ENCODE measurements at places on chromosomes 7 and 10.
A peak's percentile ranks its signal among the peaks of the same experiment; 100 is the strongest.

DNA sequence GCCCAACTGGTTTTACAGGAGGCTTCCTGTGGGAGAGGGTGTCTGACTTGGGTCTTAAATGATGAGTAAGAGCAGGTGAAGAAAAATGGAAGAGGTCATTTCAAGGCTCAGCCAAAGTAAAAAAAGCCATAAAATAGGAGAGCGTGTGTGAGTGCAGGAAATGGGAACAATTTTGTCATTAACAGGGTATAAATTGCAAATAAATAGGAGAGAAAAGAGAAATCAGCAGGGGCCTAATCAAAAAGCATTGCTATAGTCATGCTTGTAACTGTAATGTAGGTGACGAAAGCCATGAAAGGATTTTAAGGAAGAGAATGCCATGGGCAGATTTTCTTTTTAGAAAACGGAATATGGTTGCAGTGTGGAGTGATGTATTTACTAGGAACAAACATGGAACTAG lies 15.7 kb upstream of the SEMA3A start:
- no peak for DNase-seq
- H3K27me3 ChIP-seq, result no peaks in the 10 kb centered on the region
- no peaks in the 10 kb centered on the region for H3K36me3 ChIP-seq
- no peak overlapping the region for H3K27ac ChIP-seq

DNA sequence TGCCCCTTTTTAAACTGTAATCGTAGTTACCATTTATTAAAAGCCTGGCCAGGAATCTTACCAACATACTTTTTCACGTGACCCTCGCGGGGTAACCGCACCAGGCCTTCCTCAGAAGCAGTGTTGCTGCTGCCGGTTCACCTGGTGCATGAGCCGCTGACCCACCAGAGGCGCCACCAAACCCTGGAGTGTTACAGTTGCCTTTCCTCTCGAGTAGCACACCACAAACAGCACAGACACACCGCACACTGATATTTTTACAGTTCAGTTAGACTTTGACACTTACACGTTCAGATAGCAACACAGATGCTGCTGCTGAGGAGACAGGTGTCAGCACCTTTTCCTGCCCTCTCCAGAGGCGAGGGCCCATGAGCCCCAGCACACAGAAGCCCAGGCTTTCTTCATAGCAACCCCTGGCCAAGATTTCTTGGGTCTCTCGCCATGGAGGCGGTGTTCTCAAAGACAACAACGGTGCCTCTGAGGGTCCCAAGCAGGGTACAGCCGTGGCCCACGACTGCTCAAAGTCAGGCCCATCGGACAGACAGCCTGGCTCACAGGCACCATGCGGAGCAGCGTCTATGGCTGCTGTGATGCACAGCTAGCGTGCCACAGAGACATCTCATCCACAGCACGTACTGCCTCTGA lies 123.1 kb downstream of the DIP2C start:
- H3K4me3 ChIP-seq, result no peak overlapping the region
- H3K4me1 ChIP-seq, result no peaks in the 10 kb centered on the region
- H3K36me3 ChIP-seq, result no peaks in the 10 kb centered on the region
- H3K27ac ChIP-seq, result no peak overlapping the region

DNA sequence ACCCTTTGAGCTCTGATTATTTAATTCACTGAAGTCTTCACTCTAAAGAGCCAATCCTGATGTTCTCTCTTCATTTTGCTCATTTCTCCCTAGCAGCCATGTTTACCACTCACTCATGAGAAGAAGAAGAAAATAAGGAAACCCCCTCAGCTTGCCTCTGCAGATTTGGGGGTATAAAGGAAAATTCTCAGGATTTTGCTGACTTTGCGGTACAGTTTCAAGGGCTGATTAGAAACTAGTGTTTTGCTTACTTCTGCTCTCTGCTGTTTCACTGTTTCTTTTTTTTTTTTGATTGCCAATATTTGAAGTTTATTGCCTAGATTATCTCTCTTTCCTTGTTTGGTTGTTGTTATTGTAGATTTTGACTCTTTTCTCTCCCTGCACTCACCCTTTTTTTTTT lies 23.4 kb downstream of the PCBD1 start:
- H3K36me3 ChIP-seq, result peaks cover 7% of the 10 kb centered on the region
- H3K4me1 ChIP-seq, result peaks cover 6% of the 10 kb centered on the region
- no peak overlapping the region for H3K4me3 ChIP-seq
- H3K27ac ChIP-seq, result no peak overlapping the region
- DNase-seq, result no peak

DNA sequence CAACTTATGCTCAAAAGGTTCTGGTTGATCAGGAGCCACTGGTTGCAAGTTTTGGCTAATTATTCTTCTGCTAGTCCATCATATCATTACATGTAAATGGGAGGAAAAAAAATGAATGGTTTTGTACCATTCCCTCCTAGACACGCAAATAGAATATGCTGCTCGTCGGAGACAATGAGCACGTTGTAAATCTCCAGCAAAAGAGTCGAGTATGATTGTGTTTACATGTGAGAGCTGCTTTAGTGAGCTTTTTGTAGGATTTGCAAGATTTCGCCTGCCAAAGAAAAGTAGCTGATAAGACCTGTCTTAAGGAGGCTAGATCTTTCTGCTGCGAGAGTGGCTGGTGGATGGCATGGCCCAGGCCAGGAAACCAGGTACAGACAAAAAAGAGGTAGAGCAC lies 109.0 kb downstream of the ZMYND11 start:
- H3K27me3 ChIP-seq, result no peaks in the 10 kb centered on the region
- H3K4me1 ChIP-seq, result no peaks in the 10 kb centered on the region
- H3K27ac ChIP-seq, result no peak overlapping the region
- peaks cover 21% of the 10 kb centered on the region for H3K36me3 ChIP-seq

DNA sequence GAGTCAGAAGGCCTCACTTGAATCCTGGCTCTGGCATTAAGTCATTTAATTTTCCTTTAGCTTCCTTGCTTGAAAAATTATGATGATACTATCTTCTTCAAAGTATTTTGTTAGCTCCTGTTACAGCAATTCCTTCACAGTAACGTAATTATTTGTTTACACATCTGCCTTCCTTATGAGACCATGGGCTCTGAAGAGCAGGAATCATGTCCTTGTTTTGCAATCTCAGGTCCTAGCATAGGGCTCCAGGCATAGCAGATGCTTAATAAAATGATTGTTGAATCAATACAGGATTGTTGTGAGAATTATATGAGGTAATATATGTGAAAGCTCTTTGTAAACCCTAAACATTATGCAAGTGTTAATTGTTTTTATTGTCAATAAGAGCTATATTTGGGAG lies 25.5 kb downstream of the KLHDC10 start:
- H3K4me3 ChIP-seq, result no peak overlapping the region
- H3K27ac ChIP-seq, result no peak overlapping the region
- no peak for DNase-seq
- H3K36me3 ChIP-seq, result peaks cover 10% of the 10 kb centered on the region
- H3K4me1 ChIP-seq, result no peaks in the 10 kb centered on the region

DNA sequence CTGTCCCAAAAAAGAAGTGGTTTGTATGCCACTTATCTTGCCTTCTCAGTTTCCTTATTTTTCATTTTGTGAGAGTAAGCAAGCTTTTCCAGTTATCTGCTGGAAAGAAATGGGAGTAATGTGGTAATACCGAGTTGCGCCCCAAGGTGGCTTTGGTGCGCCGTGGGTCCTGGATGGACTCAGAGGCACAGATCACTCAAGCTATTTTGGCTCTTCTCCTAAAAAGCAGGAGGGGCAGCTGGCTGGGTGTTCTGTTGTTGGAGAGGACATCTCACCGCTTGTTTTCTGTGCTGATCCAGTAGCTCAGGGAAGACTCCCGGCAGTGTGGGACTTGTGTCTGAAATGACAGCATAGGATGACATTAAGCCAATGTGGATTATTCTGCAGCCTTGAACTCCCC lies 16.4 kb downstream of the PRKRIP1 start:
- H3K27me3 ChIP-seq, result no peaks in the 10 kb centered on the region
- no peak overlapping the region for H3K4me3 ChIP-seq
- DNase-seq, result peak; percentile 60
- H3K4me1 ChIP-seq, result peaks cover 55% of the 10 kb centered on the region
- H3K27ac ChIP-seq, result no peak overlapping the region
- peaks cover 75% of the 10 kb centered on the region for H3K36me3 ChIP-seq

GRCh38 chr7:135160098-135160857 lies 10.2 kb downstream of the CYREN start:
- no peaks in the 10 kb centered on the region for H3K27me3 ChIP-seq
- H3K4me3 ChIP-seq, result no peak overlapping the region
- peaks cover 36% of the 10 kb centered on the region for H3K4me1 ChIP-seq
- no peak for DNase-seq
- H3K36me3 ChIP-seq, result peaks cover 84% of the 10 kb centered on the region
- peak overlapping the region; percentile 73 for H3K27ac ChIP-seq

- no peak overlapping the region for H3K4me3 ChIP-seq
- peaks cover 47% of the 10 kb centered on the region for H3K4me1 ChIP-seq
- H3K36me3 ChIP-seq, result peaks cover 1% of the 10 kb centered on the region
- no peaks in the 10 kb centered on the region for H3K27me3 ChIP-seq
Observed at GRCh38 chr10:67775279-67775678, 62.7 kb downstream of the DNAJC12 start.

DNA sequence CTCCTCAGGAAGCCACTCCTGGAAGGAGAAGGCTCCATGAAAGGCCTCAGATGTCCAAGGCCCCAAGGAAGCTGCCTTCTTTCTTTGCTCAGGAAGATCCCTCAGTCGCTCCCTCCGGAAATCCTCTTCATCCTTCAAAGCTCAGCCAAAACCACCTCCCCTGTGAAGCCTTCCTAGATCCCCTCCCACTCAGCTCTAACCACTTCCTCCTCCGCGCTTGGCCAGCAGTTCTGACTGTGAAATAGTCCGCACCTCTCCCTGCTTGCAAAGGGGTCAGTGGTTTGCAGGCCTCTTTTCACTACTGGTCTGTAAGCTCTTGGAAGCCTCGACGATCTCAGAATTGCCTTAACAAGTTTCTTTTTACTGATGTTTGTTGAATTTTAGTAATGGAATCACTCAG lies 23.9 kb downstream of the PYROXD2 start:
- H3K4me1 ChIP-seq, result peaks cover 24% of the 10 kb centered on the region
- H3K27me3 ChIP-seq, result no peaks in the 10 kb centered on the region
- peak; percentile 10 for DNase-seq
- H3K36me3 ChIP-seq, result no peaks in the 10 kb centered on the region
- peak overlapping the region; percentile 40 for H3K4me3 ChIP-seq

GRCh38 chr10:92761571-92761970 lies 71.8 kb downstream of the HHEX start:
- no peak overlapping the region for H3K27ac ChIP-seq
- no peak for DNase-seq
- H3K27me3 ChIP-seq, result peaks cover 12% of the 10 kb centered on the region
- peaks cover 14% of the 10 kb centered on the region for H3K4me1 ChIP-seq

- H3K36me3 ChIP-seq, result peaks cover 7% of the 10 kb centered on the region
- H3K4me3 ChIP-seq, result no peak overlapping the region
- no peaks in the 10 kb centered on the region for H3K27me3 ChIP-seq
- DNase-seq, result no peak
Observed at GRCh38 chr10:31004611-31005193, 27.0 kb downstream of the ZNF438 start.

DNA sequence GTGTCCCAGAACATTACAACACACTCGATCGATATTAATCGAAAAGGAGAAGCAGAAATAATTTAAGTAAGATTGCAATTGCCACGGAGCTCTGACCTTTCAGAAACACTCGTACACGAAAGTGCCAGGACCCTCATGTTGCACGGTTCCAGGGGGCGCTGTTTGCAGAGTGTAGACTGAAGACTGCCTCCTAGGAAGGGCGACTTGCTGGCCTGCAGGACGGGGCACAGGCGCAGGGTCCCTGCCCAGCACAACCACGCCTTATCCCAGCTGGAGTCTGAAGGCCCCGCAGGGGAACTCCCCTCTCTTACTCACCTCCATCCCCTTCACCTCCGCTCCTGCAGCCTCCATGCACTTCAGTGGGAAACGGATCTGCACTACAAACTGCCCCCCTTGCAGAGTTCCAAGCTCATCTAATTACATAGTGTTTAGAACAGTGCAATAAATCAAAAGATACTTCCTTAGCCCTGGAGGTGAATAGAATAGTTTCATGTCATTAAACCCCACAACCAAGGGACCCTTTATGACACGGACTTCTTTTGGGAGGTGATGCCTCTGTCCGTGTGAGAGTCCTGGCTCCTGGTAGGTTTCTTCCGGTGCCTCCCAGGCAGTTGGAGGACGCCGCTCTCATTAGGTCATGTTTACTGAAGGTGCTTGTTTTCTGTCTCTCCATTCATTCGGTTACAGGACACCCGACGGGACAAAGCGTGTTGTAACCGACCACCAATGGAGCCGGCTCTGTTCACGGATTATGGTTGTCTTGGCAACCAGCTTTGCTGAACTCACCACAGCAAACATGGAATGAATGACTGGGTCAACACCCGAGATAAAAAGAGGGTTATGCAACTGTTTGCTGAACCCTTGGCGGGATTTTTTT lies 262.2 kb downstream of the BAMBI start:
- H3K36me3 ChIP-seq, result no peaks in the 10 kb centered on the region
- no peaks in the 10 kb centered on the region for H3K27me3 ChIP-seq
- DNase-seq, result no peak
- H3K4me3 ChIP-seq, result no peak overlapping the region
- H3K27ac ChIP-seq, result no peak overlapping the region

DNA sequence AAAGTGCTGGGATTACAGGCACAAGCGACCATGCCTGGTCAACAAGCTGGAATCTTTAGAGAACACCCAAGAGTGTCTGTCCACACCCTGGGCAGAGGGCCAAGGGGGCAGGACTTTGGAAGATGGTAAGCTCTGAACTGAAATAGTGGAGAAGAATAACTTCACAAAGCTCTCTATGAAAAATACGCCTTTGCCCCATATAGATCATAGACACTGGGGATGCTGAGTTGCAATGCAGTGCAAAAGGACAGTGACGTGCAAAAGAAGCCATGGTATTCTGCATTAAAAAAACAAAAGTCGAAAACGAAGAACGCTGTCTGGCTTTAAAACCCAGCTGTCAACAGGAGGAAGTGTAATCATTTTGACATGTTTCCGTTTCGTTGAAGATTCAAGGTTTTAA lies 353.6 kb downstream of the CALN1 start:
- no peak overlapping the region for H3K27ac ChIP-seq
- no peak overlapping the region for H3K4me3 ChIP-seq
- H3K36me3 ChIP-seq, result no peaks in the 10 kb centered on the region
- no peaks in the 10 kb centered on the region for H3K27me3 ChIP-seq
- H3K4me1 ChIP-seq, result peaks cover 4% of the 10 kb centered on the region

GRCh38 chr7:40802497-40802896 lies 667.7 kb downstream of the SUGCT start:
- H3K27ac ChIP-seq, result no peak overlapping the region
- H3K4me3 ChIP-seq, result no peak overlapping the region
- H3K4me1 ChIP-seq, result no peaks in the 10 kb centered on the region

DNA sequence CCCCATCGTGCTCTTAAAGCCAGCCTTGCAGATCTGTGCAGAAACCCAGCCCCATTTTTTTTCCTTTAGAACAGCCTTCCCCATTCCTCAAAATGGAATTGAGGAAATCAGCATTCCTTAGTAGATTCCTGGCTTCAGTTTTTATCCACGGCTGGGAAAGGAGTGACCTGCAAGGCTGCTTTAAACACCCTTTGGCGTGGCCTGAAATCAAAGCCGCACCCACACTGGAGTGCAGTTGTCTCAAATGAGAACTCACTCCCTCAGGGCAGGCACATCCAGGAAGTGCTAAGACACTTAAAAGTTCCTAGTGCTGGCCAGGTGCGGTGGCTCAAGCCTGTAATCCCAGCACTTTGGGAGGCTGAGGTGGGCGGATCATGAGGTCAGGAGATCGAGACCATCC lies 34.8 kb downstream of the HTR5A start:
- peaks cover 3% of the 10 kb centered on the region for H3K27me3 ChIP-seq
- no peaks in the 10 kb centered on the region for H3K4me1 ChIP-seq
- no peak overlapping the region for H3K27ac ChIP-seq
- DNase-seq, result no peak

All from activated CD4-positive, alpha-beta T cell treated with anti-CD3 and anti-CD28 coated beads, Interleukin-2, amount 10 ng/mL, durations not matched to agents 7 days and 5 days (primary cell).